ENCODE measurements at places on chromosomes 6 and 20.

DNA sequence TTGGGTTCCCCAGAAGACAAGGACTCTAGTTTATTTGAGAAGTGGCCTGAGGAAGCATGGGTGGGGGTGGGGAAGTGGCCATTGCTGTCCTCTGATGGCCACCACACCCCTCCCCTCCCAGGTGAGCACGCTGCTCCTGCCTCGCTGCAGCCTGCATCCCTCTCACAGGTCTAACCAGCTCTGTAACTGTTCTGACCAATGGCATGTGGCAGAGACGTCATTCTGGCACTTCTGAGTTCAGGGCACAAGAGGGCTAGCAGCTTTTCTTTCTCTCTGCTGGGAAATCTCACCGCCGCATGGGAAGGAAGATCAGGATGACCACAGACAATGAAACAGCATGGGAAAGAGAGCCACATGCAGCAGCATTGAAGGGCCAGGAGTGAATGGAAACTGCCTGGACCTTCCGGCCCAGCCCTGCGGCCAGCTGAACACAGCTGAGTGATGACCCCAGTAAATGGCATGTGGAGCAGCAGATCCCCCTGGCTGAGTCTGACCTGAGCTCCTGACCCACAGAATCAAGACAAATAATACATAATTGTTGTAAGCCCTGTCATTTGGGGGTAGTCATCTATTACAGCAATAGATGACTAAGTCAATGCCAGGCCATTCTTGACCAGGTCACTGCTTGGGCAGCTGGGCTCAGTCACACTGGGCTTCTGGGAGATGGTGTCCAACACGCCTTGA, 179.8 kb downstream of the LINC00237 start:
- DNase-seq = no peak

- peak; percentile 57 for DNase-seq
Observed at GRCh38 chr6:11700118-11700718, 78.4 kb downstream of the ADTRP start.

GRCh38 chr20:8012724-8013123, 6.8 kb downstream of the TMX4 start:
- no peak for DNase-seq

DNA sequence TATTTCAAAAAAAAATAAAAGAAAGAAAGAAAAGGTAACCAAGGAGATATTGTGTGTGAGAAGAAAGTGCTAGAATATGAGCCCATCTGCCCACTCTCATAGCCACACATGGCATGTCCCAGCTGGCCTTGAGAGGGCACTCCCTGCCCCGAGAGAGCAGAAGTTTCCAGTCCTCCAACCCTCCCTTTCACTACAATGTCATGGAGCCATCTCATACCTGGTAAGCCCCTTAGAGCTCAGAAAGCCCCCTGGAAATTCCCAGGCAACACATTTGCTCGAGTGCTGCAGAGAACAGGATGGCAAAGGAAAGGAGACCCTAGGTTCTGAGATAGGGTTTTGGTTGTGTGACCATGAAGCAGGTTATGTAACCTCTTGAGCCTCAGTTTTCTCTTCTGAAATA, 75.8 kb upstream of the RIN2 start:
- DNase-seq = no peak

DNA sequence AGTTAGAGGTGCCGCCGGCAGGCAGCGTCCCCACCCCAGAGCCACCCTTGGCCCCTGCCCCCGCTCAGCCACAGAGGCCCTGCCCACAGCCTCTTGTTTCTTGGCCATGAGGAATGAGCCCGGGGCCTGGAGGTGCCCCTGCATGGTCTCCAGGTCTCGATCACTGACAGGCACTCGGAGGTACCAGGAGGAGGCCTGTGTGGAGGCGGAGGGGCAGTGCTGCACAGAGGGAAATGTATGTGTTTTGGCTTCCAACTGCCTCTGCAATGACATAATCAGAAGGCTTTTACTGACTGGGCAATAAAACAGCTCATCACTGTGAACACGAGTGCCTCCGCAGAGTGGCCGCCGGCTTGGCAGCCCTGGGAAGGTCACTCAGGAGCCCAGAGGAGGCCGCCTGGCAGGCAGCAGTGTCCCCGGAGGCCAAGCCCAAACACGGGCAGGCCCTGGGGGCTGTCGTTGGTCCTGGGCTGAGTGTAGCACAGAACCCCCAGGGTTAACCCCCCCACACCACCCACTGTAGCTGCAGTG, 61.1 kb upstream of the GATA5 start:
- DNase-seq = no peak

DNA sequence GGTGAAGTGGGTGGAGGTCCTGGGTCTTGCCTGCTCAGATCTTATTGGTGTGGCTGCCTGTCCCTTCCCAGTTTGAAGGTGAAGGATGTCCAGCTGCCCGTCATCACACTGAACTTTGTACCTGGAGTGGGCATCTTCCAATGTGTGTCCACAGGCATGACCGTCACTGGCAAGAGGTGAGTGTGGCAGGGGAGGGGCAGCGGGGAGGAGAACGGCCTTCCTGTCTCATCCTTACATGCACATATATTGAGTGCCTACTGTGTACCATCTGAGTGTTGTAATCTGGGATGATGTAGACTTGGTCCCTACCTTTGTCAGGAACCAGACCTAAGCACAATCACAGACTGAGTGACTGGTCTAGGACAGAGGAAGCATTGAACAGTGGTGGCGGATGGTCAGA, 2.7 kb downstream of the BPIFB6 start:
- no peak for DNase-seq
